Activated CD4-positive, alpha-beta memory T cell treated with anti-CD3 and anti-CD28 coated beads for 36 hours (primary cell): ENCODE measurements at places on chromosomes 11 and 22.

DNA sequence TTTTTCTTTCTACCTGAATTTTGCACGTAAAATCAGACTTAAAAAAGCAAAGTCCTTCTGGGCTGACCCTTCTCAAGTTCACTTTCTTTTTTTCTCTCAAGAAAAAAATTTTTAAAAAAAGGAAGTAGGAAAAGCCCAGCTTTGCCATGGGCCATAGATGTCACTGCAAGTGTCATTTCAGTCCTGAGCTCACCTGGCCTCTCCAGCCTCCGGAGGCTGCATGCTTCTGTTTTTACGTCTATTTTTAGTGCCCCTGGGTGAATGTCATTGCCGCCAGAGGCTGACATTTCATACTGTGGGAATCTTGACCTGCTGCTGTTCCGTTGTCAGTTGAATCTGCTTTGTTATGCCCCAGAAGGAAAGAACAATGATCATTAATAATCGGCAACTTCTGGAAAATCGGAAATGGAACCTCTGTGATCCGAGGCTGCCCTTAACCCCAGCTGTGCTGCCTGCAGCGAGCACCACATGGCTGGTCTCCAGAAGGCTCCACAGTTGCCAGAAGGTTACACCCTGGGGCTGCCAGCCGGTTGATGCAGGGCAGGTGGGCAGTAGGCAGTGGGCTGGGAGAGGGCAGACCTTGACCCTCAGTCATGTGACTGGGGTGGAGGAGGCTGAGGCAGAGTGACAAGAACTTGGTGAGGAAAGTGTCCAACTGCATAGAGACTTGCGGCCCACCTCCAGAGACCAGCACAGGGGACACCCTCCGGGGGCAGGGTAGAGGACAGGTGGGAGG is 16.7 kb upstream of the MYEOV start:
- H3K27me3 ChIP-seq: no peaks in the 10 kb centered on the region
- DNase-seq: no peak

- no peak overlapping the region for H3K4me3 ChIP-seq
- no peak for DNase-seq
- H3K4me1 ChIP-seq: no peaks in the 10 kb centered on the region
- H3K27ac ChIP-seq: no peak overlapping the region
These were observed 391.1 kb downstream of the AASDHPPT start for GRCh38 chr11:106468531-106468930.

DNA sequence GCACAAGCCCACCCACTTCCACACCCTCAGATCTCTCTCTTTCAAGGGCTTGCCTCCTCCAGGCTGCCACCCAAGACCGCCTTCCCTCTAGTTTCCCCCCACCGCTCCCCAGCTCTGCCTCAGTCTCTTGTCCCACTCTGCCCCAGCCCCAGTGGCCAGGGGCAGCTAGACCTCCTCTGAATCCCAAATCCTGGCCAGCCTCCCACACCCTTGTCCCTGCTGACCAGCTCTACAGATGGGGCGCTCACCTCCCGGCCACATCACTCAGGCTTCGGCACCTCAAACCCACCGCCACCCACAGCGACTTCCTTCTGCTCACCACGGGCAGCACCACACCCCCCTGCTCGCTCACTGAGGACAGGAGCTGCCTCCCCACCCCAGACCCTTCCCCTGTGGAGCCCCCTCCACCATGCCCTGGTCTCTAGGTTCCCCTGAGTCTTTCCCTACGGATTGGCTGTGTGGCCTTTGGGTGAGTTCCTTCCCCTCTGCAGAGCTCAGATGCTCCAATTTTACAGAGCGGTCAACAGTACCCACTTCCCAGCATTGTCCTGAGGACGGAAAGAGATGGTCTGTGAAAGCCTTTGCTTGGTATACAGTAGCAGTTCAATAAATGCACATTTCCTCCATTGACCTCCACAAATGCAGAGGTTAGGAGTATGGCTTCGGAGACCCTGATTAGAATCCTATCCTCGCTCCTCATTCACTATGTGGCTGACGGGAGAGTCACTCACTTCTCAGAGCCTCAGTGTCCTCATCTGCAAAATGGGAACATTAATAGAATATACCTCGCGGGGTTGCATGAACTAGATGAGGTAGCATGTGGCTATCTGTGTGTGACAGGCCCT is 11.5 kb upstream of the SPI1 start:
- H3K27me3 ChIP-seq: no peaks in the 10 kb centered on the region
- no peak overlapping the region for H3K4me3 ChIP-seq
- no peaks in the 10 kb centered on the region for H3K36me3 ChIP-seq
- DNase-seq: no peak
- peak overlapping the region; percentile 18 for H3K27ac ChIP-seq
- peaks cover 17% of the 10 kb centered on the region for H3K4me1 ChIP-seq

GRCh38 chr11:57983191-57983590 is 40.5 kb upstream of the OR9Q1 start:
- H3K36me3 ChIP-seq: no peaks in the 10 kb centered on the region
- no peaks in the 10 kb centered on the region for H3K4me1 ChIP-seq
- H3K4me3 ChIP-seq: no peak overlapping the region
- H3K27ac ChIP-seq: no peak overlapping the region
- H3K27me3 ChIP-seq: peaks cover 6% of the 10 kb centered on the region
- DNase-seq: no peak

DNA sequence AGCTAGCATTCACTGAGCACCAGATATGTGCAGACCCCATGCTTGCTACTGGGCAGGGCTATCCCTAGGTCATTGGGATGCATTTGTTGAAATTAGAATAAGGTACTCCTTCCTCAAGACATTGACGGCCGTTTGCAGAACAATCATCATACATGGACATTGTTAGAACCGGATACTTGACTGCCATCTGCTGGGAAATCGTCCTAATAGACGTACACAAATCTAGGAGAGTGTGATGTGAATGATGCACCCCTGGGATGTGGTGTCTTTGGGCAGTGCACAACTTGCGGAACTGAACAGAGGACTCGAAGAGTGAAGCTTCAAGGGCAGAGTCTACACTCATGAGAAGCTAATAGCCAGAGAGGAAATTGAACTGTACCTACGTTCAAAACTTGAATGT is 35.9 kb downstream of the MYO18B start:
- peaks cover 3% of the 10 kb centered on the region for H3K27me3 ChIP-seq
- H3K4me3 ChIP-seq: no peak overlapping the region
- DNase-seq: peak; percentile 16
- no peak overlapping the region for H3K27ac ChIP-seq
- H3K4me1 ChIP-seq: peaks cover 3% of the 10 kb centered on the region

GRCh38 chr11:128832121-128832497 is 35.0 kb downstream of the KCNJ1 start:
- H3K27me3 ChIP-seq: no peaks in the 10 kb centered on the region
- no peak overlapping the region for H3K27ac ChIP-seq
- no peak for DNase-seq
- no peak overlapping the region for H3K4me3 ChIP-seq
- no peaks in the 10 kb centered on the region for H3K36me3 ChIP-seq
- peaks cover 21% of the 10 kb centered on the region for H3K4me1 ChIP-seq

- H3K36me3 ChIP-seq: no peaks in the 10 kb centered on the region
- no peak overlapping the region for H3K4me3 ChIP-seq
- no peaks in the 10 kb centered on the region for H3K4me1 ChIP-seq
- DNase-seq: no peak
- no peak overlapping the region for H3K27ac ChIP-seq
These were observed 63.3 kb downstream of the ADAMTS15 start for GRCh38 chr11:130511765-130512164.

DNA sequence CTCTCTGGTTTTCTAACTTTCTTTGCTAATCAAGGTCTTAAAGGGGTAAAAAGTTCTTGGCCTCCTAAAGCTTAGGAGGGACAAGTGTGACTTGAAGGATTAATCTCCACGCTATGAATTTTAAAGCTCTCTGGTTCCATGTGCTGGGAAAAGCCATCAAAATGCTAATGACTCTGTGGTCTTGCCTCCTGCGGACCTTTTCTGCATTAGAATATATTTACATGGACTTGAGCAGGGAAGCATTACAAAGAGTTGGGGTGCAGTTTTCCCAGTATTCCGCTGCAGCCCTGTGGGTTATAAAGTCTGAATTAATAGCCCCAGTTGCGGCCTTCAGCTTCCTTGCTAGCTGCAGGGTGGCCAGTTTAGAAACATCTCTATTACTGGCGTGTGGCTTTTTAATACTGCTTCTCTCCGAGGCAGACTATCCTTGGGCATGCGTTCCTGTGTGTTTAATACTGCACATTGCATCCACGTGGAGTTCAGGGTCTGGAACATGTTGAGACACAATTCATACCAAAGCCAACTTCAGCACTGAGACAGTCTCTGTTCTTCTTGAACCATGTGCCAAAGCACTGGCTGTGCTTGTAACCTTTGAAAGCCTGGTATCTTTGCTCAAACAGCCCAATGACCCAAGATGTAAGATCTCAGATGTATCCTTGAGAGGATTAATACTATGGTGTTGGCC is 27.3 kb downstream of the TSPAN18 start:
- H3K27ac ChIP-seq: no peak overlapping the region
- DNase-seq: no peak
- H3K27me3 ChIP-seq: no peaks in the 10 kb centered on the region
- no peak overlapping the region for H3K4me3 ChIP-seq

GRCh38 chr11:77187776-77188632 is 60.0 kb downstream of the MYO7A start:
- H3K27ac ChIP-seq: no peak overlapping the region
- no peaks in the 10 kb centered on the region for H3K36me3 ChIP-seq
- no peaks in the 10 kb centered on the region for H3K27me3 ChIP-seq
- H3K4me3 ChIP-seq: no peak overlapping the region

GRCh38 chr11:113138731-113139130 is 175.7 kb upstream of the TTC12 start:
- H3K4me1 ChIP-seq: no peaks in the 10 kb centered on the region
- no peak overlapping the region for H3K27ac ChIP-seq
- no peaks in the 10 kb centered on the region for H3K36me3 ChIP-seq
- peaks cover 16% of the 10 kb centered on the region for H3K27me3 ChIP-seq
- no peak overlapping the region for H3K4me3 ChIP-seq
- DNase-seq: no peak

DNA sequence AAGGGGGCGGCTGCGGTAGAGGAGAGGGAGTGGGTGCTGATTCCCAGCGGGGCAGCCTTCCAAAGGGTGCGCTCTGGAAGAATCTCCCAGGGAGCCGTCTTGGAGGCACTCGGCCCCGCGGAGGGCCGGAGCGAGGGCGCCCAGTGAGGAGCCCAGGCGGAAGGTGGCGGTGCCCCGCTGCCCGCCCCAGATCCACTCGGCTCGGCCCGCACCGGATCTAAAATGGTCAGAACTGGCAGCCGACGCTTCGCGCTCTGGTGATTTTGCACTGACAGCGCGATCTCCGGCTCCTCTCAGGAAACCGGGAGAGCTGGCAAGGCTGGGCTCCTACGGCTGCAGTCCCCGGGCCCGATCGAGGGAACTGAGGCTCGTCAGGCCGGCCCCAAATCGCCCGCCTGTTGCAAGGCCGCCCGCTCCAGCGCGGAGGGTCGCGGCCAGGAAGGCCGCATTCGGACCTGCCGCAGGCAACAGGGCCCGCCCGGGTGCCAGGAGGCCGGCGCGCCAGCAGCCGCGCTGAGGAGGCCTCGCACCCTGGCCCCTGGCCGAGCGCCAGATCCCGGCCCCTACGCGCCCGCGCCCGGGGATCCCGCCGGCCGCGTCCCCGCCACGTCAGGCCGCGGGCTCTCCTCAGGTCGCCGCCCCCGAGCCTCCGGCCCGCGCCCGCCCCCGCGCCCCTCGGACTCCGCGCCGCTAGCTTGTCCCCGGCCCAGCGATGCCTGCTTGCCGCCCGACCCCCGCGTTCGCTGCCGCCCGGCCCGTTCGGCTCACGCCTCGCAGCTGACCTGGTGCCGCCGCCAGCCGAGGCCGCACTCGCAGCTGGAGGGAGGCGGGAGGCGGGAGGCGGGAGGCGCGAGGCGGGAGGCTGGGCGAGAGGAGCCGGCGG is at the start of gene KLHL22:
Gene KLHL22 (minus strand): TSS at position 818 of the 883 bp plus-strand sequence. CDS start 6,584 bp downstream, outside the sequence.
- no peaks in the 10 kb centered on the region for H3K36me3 ChIP-seq
- peak; percentile 41 for DNase-seq
- H3K4me3 ChIP-seq: peak within 1 kb of the TSS; percentile 86
- no peaks in the 10 kb centered on the region for H3K27me3 ChIP-seq
- peaks cover 39% of the 10 kb centered on the region for H3K4me1 ChIP-seq
- peak within 1 kb of the TSS; percentile 81 for H3K27ac ChIP-seq

GRCh38 chr11:129298988-129299387 is 76.7 kb upstream of the BARX2 start:
- H3K27ac ChIP-seq: no peak overlapping the region
- no peak overlapping the region for H3K4me3 ChIP-seq
- H3K27me3 ChIP-seq: peaks cover 24% of the 10 kb centered on the region
- no peak for DNase-seq
- H3K4me1 ChIP-seq: peaks cover 13% of the 10 kb centered on the region

DNA sequence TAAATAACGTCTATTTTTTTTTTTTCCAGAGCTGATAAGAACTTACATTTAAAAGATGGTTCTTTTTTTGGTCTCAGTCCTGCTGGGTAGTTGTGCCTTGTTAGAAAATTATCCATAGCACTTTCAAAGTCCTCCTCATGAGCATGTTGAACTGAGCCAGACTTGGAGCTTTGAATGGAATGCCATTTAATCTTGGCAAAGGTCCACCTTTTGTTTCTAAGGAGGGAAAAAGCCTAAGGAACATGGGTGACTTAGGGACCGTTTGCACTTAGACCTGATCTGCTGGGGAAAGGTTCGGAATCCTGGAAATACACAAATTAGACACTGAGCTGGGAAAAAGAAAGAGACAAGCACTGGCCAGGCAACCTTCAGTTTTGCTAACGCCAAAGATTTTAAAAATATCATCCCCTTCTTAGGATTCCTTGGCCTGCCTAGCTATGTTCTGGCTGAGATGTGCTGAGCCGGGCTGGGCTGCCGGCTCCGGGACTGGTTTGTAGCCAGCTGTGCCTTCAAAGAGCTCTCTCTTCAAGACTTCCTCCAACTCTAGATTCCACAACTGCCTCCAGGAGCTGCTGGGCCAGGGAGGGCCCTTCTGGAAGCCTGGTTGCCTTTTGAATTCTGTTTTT is 67.4 kb downstream of the ENDOD1 start:
- H3K4me1 ChIP-seq: peaks cover 36% of the 10 kb centered on the region
- no peak overlapping the region for H3K4me3 ChIP-seq
- H3K27ac ChIP-seq: no peak overlapping the region
- H3K36me3 ChIP-seq: peaks cover 1% of the 10 kb centered on the region
- DNase-seq: no peak
- no peaks in the 10 kb centered on the region for H3K27me3 ChIP-seq

- no peaks in the 10 kb centered on the region for H3K27me3 ChIP-seq
- no peak for DNase-seq
- H3K27ac ChIP-seq: no peak overlapping the region
- no peak overlapping the region for H3K4me3 ChIP-seq
These were observed 41.8 kb downstream of the BARX2 start for GRCh38 chr11:129417458-129417857.

GRCh38 chr11:121466063-121466794 is 13.5 kb upstream of the SORL1-AS1 start:
- peaks cover 17% of the 10 kb centered on the region for H3K36me3 ChIP-seq
- peak overlapping the region; percentile 99 for H3K27ac ChIP-seq
- DNase-seq: peak; percentile 74
- peak overlapping the region; percentile 61 for H3K4me3 ChIP-seq
